PC-9 (cell line): ENCODE measurements at places on chromosomes 7 and 10. TPM values are rescaled to one million over a fixed set of nuclear protein-coding genes. Genes with fewer than 3 reads are reported as not detected.

The SPDYE2B gene
- total RNA-seq = not detected in 2 replicates

- no peaks in the 10 kb centered on the region for H3K27me3 ChIP-seq
- H3K27ac ChIP-seq = no peak overlapping the region
- no peak overlapping the region for H3K4me3 ChIP-seq
- no peaks in the 10 kb centered on the region for H3K36me3 ChIP-seq
Observed at GRCh38 chr10:122875843-122876466, 3.4 kb downstream of the FAM24B start.

The PHTF2 gene
- total RNA-seq = 36.4 and 52.0 TPM in 2 replicates

DNA sequence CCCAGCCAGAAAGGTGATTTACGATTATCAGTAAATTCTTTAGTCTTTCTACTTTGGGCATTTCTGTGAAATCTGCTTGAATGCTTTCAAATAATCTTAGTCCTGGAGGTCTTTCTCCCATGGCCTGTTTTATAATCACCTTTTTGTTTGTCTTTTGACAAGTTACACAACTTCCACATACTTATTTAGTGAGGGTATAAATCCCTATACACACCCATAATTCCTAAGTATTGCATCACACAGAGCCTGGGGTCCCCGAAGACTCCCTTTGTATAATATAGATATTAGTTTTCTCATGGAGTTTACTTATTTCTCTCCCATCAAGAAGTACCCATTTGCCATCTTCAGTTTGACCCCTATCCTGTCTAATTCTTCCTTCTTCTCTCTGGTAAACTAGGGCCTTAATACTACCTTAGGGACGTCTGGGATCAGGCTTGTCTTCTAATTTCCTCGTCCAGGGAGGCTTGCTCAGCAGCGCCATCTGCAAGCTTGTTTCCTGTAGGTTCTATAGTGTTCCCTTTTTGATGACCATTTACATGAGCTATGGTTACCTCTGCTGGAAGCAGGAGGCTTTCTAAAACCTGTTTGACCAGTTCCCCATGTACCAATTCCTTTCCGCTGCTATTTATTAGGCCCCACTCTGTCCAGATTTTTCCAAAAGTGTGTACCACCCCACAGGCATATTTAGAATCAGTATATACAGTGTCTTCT is 8.1 kb downstream of the DNAH11 start:
- H3K4me3 ChIP-seq = no peak overlapping the region
- no peaks in the 10 kb centered on the region for H3K27me3 ChIP-seq
- peak overlapping the region; percentile 68 for H3K27ac ChIP-seq
- H3K4me1 ChIP-seq = peaks cover 21% of the 10 kb centered on the region
- H3K36me3 ChIP-seq = no peaks in the 10 kb centered on the region
- DNase-seq = peak; percentile 82

The JAKMIP3 gene
- total RNA-seq = 5.6 and 5.8 TPM in 2 replicates

GRCh38 chr7:95430864-95431263 is 4.0 kb downstream of the PON2 start:
- DNase-seq = no peak
- peaks cover 11% of the 10 kb centered on the region for H3K4me1 ChIP-seq
- H3K4me3 ChIP-seq = no peak overlapping the region
- no peaks in the 10 kb centered on the region for H3K36me3 ChIP-seq
- H3K27me3 ChIP-seq = no peaks in the 10 kb centered on the region

- no peaks in the 10 kb centered on the region for H3K27me3 ChIP-seq
- no peak overlapping the region for H3K27ac ChIP-seq
Observed at GRCh38 chr7:140364819-140365218, 33.5 kb downstream of the SLC37A3 start.

The ASIC3 gene
- 7.6 and 10.5 TPM in 2 replicates for total RNA-seq

DNA sequence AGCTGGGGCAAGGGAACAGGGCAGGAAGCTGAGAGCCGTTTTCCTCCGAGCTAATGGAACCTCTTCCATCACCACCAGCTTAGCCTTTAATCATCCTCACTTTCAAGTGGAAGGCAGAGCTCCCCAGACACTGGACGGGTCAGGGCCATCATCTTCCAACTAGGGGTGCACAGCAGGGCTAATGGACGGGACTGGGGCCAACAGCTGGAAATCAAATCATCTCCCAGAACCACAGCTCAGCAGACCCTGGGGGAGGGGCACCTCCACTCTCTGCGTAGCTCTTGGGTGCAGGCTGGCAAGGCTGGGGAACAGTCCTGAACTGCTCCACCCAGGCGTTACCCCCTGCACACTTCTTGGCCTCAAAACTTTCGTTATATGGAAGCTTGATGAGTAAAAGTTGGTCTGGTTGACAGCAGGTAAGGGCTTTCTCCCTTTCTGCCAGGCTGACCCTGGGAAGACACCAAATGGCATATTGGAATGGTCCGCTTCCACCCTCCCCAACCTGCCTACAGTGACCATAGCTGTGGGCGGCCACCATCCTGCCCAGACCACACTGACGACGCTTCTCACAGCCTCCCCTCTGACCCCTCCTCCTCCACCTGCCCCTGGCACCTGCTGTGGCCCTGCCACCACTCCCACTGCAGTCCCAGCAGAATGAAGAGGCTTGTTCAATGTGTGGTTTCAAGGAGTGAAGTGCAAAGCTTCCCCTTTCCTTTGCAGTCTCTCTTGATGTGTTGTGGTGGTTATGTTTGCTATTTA is 51.7 kb upstream of the RET start:
- no peaks in the 10 kb centered on the region for H3K4me1 ChIP-seq
- no peak overlapping the region for H3K27ac ChIP-seq
- H3K27me3 ChIP-seq = no peaks in the 10 kb centered on the region; the same call in 1 of the 2 replicates
- DNase-seq = no peak

DNA sequence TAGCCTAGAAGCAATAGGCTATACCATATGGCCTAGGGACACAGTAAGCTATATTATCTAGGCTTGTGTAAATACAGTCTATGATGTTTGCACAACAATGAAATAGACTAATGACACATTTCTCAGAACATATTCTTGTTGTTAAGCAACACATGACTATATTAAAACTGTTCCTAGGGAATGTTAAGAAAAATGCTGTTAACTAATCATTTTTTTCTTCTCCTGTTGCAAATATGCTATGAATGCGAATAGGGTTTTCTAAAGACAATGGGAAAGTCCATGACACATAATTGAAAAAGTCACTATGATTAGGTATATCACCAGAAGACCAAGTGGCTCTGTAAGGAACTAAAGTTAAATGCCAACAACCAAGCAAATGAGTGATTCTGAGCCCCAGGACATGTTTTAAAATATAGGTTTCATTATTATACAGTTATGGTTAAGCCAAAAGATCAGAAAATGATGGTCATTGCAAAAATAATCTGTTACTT is 454.0 kb upstream of the SORCS1 start:
- no peaks in the 10 kb centered on the region for H3K36me3 ChIP-seq
- no peaks in the 10 kb centered on the region for H3K27me3 ChIP-seq
- H3K4me1 ChIP-seq = no peaks in the 10 kb centered on the region
- DNase-seq = no peak
- no peak overlapping the region for H3K27ac ChIP-seq
- H3K4me3 ChIP-seq = no peak overlapping the region

The THSD7A gene
- 1.6 and 4.0 TPM in 2 replicates for total RNA-seq

The MALRD1 gene
- total RNA-seq = not detected in 2 replicates

DNA sequence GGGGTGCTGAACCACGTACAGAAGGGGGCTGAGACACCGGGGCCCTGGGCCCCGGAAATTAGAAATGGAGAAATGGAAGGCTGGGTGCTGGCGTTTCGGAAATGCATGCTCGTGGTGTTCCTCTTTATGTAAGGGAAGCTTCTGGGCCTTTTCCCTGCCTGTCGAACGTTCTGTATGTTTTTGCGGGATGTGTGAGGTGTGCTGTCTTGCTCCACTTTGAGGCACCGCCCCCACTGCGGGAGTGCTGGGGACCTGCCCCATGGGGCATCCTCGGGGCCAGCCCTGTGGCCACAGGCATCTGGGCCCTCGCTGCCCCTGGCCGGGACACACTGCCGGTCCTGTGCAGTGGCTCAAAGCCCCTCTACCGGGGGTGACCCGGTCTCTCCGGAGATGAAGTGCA is 1.7 kb upstream of the VENTX start:
- H3K27me3 ChIP-seq = peaks cover 11% of the 10 kb centered on the region
- no peak for DNase-seq

- no peaks in the 10 kb centered on the region for H3K27me3 ChIP-seq
- H3K4me1 ChIP-seq = peaks cover 10% of the 10 kb centered on the region
- no peak for DNase-seq
- no peaks in the 10 kb centered on the region for H3K36me3 ChIP-seq
- H3K4me3 ChIP-seq = no peak overlapping the region
Observed at GRCh38 chr10:28722065-28722803, 44.9 kb downstream of the BAMBI start.

The TCAF2 gene
- 2.5 and 3.0 TPM in 2 replicates for total RNA-seq

GRCh38 chr7:158406364-158406763 is 181.3 kb downstream of the PTPRN2 start:
- DNase-seq = no peak
- no peaks in the 10 kb centered on the region for H3K4me1 ChIP-seq
- no peak overlapping the region for H3K27ac ChIP-seq
- H3K36me3 ChIP-seq = no peaks in the 10 kb centered on the region
- H3K4me3 ChIP-seq = no peak overlapping the region

- H3K4me3 ChIP-seq = no peak overlapping the region
- no peaks in the 10 kb centered on the region for H3K4me1 ChIP-seq
- no peaks in the 10 kb centered on the region for H3K27me3 ChIP-seq
- H3K36me3 ChIP-seq = no peaks in the 10 kb centered on the region
- DNase-seq = no peak
- no peak overlapping the region for H3K27ac ChIP-seq
Observed at GRCh38 chr10:107434854-107435253, 270.3 kb upstream of the SORCS1 start.

- H3K36me3 ChIP-seq = no peaks in the 10 kb centered on the region
- no peaks in the 10 kb centered on the region for H3K4me1 ChIP-seq
- no peak overlapping the region for H3K4me3 ChIP-seq
- peak; percentile 70 for DNase-seq
Observed at GRCh38 chr7:16564909-16565426, 38.3 kb downstream of the LRRC72 start.

- H3K36me3 ChIP-seq = no peaks in the 10 kb centered on the region
- H3K4me1 ChIP-seq = no peaks in the 10 kb centered on the region
- no peak overlapping the region for H3K4me3 ChIP-seq
- no peaks in the 10 kb centered on the region for H3K27me3 ChIP-seq
- no peak for DNase-seq
- H3K27ac ChIP-seq = no peak overlapping the region
Observed at GRCh38 chr7:13894377-13894776, 95.1 kb downstream of the ETV1 start.

GRCh38 chr10:107433605-107434004 is 269.1 kb upstream of the SORCS1 start:
- no peaks in the 10 kb centered on the region for H3K36me3 ChIP-seq
- no peaks in the 10 kb centered on the region for H3K4me1 ChIP-seq
- H3K27me3 ChIP-seq = no peaks in the 10 kb centered on the region
- no peak overlapping the region for H3K4me3 ChIP-seq

DNA sequence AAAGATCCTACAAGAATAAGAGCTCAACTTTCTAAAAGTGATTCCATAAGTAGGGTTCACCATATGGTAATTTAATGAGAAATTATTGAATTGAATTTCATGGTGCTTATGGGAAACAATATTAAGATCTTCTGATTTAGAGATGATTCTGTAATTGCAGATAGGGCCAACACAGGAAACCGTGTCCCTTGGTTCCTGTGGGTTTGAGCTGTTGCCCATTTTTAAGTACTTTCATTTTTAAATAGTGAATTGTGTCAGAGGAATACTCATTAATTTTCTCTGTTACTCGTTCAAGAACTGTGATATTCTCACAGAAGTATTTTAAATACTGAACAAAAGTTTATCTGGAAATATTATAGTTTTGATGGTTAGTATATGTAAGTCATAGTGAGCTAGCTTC is 129.2 kb downstream of the SRI start:
- no peaks in the 10 kb centered on the region for H3K4me1 ChIP-seq
- no peaks in the 10 kb centered on the region for H3K36me3 ChIP-seq
- no peak for DNase-seq
- no peak overlapping the region for H3K27ac ChIP-seq
